Activated CD4-positive, alpha-beta T cell treated with anti-CD3 and anti-CD28 coated beads for 1 hour (primary cell): ENCODE measurements at places on chromosomes 16 and 17.

DNA sequence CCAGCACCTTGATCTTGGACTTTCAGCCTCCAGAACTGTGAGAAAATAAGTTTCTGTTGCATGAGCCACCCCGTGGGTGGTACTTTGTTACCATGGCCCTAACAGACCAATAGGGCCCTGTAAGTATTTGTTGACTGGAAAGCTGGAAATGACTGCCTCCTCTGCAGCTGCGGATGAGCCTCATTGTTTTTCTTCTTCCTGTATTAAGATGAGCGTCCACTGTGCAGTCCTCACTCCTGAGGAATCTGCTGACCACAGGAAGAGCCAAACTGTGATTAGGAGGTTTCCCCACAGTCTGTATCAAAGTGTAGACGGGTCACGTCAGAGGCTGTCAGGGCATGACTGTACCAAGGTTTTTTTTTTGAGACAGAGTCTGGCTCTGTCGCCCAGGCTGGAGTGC, 12.2 kb upstream of the AKTIP start:
- no peak for DNase-seq

DNA sequence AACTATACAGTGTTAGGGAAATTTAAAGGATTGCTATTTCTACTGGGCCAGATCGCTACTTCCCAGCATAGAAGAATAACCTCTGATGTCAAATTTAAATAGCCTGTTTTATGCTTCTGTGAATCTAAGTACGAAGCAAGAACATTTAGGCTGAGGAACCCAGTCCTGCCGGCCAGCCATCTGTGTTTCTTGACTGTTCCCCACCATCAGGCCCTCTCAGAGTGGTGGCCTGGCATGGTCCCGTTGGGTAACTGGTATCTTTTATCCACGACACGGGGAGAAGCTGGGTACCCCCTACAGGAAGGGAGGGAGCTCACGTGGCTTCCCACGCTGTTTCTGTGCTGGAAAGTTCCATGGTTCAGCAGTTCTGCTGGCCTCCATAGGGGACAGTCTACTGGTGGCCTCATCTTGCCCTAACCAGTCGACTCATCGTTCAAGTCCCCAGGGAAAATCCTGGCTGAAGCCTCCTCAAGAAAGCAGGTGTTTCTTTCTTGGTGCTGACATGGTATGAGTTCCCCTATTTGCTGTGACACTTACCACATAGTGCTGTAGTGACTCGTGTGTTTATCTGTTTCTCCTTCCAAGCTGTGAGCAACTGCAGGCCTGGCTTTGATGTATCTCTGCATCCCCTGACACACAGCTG, 201.7 kb upstream of the NLRP1 start:
- DNase-seq: no peak

- no peak for DNase-seq
These were observed 27.4 kb upstream of the ZNF423 start for GRCh38 chr16:49883076-49884014.

DNA sequence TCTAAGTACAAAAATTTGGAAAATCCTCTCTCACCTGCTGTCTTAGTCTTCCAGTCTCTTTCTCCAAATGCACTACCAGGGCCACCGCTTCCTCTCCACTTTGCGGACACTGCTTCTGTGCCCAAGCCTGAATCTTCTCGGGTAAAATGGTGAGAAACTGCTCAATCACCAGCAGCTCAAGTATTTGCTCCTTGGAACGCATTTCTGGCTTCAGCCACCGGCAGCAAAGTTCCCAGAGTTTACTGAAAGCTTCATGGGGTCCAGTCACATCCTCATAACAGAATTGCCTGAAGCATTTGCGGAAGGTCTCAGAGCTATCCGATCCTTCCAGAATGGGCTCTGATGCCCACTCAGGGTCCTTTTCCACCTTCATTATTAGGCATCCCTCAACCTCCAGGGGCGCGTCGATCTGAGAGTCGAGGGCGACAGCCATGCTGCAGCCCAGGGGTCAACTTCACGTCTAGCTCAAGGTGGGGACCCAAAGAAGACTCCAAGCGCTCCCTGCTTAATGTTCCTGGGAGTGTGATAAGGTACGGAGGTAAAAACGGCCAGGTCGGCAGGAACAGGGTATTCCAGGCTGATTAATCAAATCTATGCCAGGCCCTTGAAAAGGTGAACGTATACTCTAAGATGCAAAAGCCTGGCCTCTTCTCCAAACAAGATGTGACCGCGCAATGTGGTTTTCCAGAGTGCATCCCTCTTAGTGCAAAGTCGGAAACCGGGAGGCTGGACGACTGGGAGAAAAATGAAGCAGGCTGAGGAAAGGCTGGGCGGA, 763 bp downstream of the ZKSCAN2 start:
- no peak for DNase-seq

DNA sequence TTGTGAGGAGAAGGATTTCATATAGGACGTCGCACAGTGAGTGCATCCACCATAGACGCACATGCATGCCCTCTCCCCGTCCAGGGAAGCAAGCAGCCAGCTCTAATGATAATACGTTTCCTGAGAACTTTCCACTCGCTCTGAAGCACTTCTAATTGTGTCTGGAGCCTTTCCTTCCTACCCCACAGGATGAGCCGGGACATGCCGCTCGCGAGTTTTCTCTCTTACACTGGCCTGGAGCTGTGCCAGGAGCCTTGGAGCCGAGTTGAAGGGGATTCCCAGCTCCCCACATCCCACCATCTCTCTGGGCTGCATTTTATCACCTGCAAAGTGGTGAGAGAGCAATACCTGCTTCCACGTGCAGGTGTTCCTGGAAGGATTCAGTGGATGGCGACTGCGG, 368.1 kb downstream of the C16orf95 start:
- no peak for DNase-seq

DNA sequence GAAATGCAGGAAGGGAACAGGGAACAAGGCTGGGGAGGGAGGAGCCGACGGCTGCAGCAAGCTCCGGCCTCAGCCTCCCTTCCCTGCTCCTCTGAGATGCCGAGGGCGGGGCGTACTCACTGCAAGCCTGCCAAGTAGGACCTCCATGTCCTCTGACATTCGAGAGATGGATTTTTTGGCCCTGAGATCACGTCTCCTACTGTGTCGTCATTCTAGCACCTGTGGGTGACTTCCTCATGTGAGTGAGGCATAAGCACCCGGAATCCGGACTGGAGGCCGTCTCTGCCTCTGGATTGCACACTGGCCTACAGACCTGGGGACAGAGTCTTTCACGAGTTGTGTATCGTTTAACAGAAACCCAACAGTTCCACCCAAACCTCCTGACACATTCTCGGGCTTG, 14.5 kb downstream of the MRM3 start:
- no peak for DNase-seq

DNA sequence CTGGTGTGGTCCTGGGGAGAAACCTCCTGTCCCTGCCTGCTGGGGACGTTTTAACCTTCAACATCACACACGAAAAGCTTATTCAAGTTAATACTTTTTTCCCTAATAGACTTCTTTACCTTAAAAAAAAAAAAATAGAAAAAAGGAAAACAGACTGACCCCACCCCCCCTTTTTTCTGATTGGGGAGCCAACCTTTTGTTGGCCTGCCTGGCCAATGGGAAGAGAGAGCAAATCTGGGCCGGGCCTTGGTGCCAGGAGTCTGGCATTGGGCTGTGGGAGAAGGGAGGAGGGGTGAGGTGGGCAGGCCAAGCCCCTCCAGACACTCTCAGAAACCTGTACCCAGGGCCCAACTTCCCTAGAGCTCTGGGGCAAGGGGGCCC, 3.0 kb downstream of the CBX8 start:
- no peak for DNase-seq

GRCh38 chr16:31351246-31351941, 3.6 kb upstream of the ITGAX start:
- no peak for DNase-seq

DNA sequence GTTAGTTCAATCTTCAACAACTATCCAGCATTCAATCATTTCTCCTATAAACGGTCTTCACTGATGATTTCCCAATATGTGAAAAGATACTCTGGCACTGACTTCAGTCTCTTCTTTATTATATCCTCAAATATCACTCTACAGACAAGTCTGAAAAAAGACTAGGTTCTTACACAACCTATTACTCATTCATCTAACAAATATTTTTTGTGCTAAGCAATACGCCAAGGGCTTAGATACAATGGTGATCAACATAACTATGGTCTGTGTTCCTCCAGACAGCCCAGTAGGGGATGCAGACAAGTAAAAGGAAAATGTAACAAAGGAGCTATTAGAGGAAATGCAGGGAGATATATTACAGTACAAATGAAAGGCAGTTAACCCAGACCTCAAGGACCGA, 63.9 kb downstream of the MYO1D start:
- no peak for DNase-seq

DNA sequence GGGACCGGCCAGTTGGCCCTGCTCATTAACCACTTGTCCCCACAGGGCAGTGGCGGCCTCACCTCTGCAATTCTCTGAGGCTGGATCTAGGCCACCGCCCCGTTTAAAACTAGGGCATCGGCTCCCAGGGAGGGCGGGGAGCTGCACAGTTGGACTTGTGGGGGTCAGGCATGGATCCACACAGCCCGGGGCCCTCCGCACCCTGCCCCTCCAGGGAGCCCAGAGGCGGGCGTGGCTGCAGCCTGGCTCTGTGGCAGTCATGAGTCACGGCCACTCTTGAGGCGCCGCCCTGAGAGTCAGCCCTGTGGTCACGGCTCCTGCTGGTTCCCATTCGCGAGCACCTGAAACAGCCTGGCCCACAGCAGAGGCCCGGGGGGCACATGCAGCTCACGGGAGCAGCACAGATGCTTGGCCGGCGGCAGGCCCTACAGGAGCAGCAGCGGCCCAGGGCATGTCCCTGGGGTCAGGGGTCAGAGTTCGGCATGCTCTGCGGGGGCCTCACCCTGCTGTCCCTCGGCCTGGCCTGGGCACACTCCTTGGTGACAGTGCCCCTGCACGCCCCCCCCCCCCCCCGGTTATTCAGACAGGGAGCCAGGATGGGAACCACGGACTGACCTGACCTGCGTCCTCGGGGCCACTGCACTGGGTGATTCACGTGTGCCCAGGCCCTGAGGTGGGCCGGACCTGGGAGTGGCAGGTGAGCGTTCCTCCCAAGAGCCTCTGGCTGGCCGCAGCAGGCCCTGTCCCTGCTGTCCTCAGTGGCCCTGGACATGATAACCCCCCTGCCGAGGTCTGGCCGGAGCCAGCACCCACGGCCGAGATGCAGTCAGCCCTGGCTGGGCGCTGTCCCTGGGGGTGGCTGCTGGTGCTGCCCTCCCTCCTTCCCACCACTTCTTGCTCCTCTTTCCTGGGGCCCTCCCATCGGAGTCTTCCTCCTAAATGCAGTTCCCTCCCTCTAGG, 8.2 kb downstream of the CAPN15 start:
- no peak for DNase-seq

DNA sequence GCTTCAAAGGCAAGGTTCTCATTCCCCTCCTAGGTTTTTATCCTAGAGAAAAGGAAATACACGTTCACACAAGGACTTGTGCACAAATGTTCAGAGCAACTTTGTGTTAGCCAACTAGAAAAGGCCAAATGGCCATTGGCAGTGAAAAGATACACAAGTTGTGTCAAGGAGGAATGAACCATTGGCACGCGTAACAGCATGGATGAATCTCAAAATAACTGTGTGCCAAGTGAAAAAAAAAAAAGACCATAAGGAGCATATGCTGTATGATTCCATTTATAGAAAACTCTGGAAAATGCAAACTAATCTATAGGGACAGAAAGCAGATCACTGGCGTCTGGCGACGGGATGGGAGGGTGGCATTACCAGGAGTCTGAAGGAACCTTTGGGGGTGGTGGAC, 333.8 kb downstream of the SNX29 start:
- no peak for DNase-seq

GRCh38 chr17:1030684-1031532, 34.0 kb downstream of the TIMM22 start:
- no peak for DNase-seq

- no peak for DNase-seq
These were observed 12.6 kb upstream of the CEP20 start for GRCh38 chr16:15900901-15901500.

DNA sequence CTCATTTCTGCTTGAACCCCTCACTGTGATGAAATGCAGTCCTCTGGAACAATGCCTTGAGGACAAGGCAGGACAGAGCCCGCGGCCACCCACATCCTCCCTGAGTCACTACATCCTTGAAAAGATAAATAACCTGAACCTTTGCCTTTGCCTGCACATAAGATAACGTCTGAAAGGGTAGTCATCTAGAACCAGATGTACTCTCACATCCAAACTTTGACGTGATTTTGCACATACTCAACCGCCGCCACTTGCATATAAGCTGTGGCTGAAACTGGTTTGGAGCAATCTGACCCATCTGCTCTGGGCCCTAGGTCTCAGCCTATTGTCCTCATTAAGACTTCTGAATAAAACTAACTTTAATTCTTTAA, 252.1 kb downstream of the PHKB start:
- no peak for DNase-seq

GRCh38 chr16:59892376-59892775, 1158.3 kb upstream of the GOT2 start:
- DNase-seq: no peak

DNA sequence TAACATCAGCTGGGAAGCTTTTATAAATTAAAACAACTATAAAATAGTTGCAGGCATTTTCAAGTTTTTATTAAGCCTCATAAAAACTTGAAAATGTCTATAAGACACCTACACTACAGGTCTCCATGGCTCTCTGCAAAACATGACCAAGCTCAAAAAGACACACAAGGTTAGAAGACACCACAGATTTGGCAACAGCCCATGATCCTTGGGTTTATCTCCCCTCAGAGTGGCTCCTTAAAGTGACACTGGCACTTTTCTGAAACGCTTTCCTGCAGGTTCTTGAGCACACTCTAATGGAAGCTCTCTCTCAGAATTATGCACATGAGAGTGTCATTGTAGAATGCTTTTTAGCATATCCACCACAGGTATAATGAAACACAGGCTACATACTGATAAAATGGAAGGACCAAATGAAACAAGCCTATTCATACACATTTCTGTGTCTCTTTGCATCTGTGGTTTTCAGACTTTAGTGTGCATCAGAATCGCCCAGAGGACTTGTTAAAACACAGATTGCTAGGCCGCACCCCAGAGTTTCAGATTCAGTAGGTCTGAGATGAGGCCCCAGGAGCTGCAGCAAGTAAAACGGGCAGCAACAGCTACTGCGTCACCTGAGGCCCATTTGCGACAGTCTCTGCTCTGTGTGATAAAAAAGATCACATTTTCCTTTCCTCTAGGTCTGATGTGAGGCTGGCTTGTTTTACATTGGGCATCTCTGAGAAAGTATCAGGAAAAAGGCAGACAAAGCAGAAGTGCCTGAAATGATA, 75.0 kb upstream of the WSB1 start:
- DNase-seq: no peak

DNA sequence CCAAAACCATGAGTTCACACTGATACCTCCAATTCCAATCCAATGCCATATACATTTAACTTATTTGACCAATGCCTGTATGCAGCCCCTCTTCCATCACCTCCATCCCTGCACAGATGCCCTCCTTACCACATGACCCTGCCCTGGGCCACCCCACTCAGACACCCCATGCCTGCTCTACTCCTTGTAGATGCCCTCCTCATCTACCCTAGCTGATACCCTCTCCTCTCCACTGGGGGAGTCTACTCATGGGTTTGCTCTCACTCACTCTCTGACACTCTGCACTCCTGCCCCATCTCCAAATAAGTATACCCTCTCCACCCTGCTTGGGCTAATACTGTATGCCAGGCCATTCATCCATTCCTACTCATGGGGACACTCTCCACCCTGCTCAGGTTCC, 16.0 kb upstream of the CMTM4 start:
- DNase-seq: no peak

GRCh38 chr17:81428948-81429774, 33.9 kb downstream of the BAHCC1 start:
- no peak for DNase-seq
